ENCODE measurements at places on chromosomes 12 and 14.
A peak's percentile ranks its signal among the peaks of the same experiment; 100 is the strongest.

- DNase-seq: peak; percentile 17
Measured at GRCh38 chr14:50320283-50320682, 8.2 kb downstream of the DMAC2L start.

DNA sequence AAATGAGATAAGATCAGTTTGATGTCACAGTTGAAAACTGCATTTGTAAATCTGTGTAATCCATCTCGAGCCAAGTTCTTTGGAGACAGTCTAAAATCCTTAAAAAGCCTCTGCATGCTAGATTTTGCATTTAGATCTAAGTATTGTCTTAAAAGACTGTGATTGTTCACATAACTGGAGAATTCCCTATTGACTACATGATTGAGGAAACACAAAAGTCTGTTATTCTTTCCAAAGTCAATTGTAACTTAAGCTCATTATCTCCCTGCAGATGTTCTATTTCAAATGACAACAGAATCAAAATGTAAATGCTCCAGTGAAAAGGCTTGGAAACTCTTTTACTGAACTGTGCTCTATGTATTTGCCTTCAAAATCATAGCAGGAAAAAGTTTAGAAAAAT lies 77.8 kb downstream of the MYF5 start:
- DNase-seq: no peak

DNA sequence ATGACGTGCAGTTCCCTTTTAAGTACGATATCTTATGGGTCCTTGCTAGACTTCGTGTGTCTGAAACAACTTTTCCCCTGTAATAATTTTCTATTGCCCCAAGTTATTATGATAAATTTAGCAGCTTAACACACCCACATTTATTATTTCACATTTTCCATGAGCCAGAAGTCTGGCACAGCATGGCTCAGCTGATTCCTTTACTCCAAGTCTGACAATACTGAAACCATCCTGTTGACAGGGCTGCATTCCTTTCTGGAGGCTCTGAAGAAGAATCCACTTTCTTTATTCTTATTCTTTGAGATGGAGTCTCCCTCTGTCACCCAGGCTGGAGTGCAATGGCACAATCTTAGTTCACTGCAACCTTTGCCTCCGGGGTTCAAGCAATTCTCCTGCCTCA lies 80.9 kb downstream of the DENND5B start:
- no peak for DNase-seq

DNA sequence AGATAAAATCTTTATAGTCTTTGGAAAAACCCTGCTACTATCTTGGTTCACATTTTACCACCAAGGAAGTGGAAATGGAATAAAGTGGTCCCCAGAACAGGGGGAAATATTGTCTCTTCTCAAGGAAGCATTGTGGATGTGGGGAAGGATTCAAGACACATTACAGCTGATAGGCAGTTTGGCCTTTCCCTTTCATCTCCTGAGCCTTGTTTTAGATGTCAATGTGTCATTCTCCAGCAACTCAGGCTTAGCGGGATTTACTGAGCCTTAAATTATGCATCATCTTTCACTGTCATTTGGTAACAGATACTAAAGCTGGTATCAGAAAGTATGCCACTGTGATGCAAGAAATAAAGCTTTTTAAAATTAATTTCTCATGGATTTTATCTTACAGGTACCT lies 136.2 kb downstream of the STXBP6 start:
- DNase-seq: no peak

DNA sequence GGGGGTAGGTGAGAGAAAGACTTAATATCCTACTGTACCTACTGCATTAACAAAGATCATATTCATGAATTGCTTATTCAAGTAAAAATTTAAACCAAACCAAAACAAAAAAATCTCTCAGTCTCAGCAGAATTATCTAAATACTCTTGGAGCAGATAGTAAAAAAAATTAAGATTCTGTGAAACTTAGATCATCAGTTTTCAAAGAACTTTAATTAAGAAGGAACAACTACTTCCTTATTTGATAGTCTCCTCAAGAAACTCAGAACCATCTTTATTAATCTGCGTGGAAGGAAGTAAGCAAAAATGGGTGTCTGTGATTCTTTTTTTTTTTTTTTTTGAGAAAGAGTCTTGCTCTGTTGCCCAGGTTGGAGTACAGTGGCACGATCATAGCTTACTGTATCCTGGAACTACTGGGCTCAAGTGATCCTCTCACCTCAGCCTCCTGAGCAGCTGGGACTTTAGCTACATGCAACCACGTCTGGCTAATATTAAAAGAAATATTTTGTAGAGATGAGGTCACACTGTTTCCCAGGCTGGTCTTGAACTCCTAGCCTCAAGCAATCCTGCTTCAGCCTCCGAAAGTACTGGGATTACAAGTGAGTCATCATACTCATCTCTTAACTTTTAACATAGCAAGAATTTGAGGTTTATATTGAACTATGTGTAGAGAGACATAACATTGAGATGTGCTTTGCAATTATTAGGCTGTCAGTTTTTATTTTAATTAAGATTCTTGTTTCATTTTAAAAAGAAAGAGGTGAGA lies 37.4 kb downstream of the GAS2L3 start:
- DNase-seq: no peak

DNA sequence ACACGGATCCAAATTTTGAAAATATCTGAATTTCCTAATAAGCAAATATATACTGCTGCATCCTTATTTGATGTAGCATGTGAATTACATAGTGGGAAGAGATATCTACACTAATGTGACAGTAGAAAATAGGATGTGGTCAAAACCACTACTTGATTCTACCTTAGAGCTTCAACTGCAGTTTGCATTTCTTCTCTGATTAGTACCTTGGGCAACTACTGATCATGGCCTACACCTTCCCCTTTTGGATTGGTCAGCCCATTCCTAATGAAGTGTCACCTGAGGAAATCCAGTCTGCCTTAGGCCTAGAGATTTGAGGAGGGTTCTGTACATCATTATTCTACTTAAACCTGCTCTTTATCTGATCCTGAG lies 10.7 kb downstream of the LLPH start:
- no peak for DNase-seq

- DNase-seq: no peak
Measured at GRCh38 chr14:23322568-23323517, 1.6 kb downstream of the PABPN1 start.

- DNase-seq: no peak
Measured at GRCh38 chr12:45773747-45774146, 44.2 kb downstream of the ARID2 start.

GRCh38 chr14:22561661-22562579 lies 27.1 kb downstream of the DAD1 start:
- DNase-seq: no peak

DNA sequence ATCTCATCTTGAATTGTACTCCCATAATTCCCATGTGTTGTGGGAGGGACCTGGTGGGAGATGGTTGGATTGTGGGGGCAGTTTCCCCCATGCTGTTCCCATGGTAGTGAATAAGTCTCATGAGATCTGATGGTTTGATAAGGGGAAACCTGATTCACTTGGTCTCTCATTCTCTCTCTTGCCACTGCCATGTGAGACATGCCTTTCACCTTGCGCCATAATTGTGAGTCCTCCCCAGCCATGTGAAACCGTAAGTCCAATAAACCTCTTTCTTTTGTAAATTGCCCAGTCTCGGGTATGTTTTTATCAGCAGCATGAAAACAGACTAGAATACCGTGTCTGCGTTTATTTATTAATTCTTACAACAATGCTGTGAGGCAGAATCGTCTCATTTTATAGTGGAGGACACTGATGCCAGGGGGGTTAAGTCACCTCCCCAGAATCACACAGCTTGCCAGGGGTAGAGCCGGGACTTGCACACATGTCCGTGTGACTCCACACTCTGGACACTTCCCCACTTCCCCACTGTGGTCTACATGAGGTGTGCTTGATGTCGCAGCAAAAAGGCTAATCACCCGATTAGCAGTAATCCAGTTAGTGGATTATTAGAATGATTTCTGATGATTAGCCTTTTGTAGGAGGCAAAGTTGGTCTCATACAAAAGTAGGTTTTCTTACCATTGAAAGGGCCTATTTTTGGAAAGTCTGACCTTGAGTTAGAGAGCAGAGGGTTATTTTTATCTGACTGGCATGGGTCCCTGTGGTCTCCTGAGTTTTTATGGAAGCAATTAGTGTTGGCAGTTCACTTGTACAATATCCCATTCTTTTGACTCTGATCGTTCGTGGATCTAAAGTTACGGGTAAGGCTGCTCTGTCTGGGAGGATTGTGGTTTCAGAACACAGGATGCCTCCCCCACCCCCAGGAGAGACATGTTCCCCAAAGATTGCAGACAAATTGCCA lies 47.4 kb upstream of the BCL7A start:
- no peak for DNase-seq

DNA sequence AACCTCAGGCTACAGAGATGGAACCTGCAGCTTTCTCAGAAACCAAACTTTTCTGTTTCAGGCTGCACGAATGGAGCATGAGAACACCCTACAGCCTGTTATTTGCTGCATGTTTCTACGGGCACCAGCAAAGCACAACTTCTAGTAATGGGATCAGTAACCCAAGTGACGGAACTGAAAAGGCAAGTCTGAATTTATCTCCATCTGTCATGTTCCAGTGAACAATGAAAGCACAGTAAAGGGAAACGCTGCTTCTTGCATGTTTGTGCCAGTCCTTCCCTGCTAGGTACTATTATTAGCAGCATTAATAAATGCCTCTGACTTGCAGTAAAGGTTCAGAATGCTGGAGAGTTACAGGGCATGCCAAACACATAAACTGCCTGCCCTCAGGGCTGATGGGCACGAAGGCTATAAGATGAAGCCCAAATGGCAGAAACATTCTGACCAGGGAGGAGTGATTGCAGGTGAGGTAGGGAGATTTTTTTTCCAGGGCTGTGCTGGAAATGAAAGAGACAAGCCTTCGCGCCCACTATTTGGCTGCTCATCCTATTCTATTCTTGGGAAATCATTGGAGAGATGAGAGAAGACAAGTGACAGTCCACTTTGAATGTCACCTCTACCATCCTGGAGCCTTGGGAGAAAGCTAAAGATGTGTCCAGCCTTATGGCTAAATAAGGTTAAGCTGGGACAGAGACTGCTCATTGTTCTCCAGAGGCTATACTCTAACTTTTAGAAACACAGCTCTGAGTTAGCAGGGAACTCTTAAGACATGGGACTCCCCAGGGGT lies 100.4 kb upstream of the PLXNC1 start:
- no peak for DNase-seq

GRCh38 chr14:58650857-58651256 lies 13.1 kb downstream of the DACT1 start:
- no peak for DNase-seq

DNA sequence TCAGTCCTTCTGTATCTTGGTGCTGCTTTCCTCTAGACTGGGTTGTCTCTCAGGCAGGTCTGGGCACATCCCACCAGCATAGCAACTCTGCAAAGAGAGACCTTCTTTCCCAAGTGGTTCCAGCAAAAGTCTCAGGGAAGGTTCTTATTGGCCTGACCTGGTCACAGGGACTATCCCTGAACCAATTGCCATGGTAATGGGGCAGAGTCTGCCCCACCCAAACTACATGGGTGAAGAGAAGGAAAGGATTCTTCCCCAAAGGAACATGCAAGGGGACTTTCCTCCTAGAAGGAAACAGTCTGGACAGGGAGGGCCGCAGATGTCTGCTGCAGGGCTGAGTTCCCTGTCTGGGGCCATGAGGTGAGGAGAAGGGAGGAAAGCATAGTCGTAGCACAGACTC lies 122.2 kb upstream of the NCOR2 start:
- peak; percentile 38 for DNase-seq

GRCh38 chr14:33505963-33506329 lies 444.9 kb downstream of the EGLN3 start:
- DNase-seq: no peak

DNA sequence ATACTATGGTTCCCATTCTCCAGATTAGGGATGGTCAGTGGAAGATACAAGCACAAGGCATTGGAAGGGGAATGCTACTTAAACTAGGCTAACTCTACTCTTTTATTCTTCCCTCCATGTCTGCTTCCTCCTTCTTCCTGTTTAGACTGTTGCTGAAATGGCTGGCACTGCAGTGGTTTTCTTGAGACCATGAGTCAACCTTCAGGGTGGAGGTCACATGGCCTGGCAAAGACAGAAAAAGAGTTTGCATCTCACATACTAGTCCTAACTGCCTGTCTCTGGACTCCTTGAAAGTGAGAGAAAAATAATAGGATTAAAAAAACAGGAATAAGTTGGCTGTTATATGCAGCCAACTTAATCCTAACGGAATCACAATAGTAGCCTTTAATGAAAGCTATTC lies 37.0 kb downstream of the ALDH1L2 start:
- DNase-seq: peak; percentile 19

- peak; percentile 60 for DNase-seq
Measured at GRCh38 chr12:16573398-16574077, 32.4 kb downstream of the LMO3 start.

GRCh38 chr12:57898308-57898970 lies 42.9 kb upstream of the ATP23 start:
- no peak for DNase-seq

DNA sequence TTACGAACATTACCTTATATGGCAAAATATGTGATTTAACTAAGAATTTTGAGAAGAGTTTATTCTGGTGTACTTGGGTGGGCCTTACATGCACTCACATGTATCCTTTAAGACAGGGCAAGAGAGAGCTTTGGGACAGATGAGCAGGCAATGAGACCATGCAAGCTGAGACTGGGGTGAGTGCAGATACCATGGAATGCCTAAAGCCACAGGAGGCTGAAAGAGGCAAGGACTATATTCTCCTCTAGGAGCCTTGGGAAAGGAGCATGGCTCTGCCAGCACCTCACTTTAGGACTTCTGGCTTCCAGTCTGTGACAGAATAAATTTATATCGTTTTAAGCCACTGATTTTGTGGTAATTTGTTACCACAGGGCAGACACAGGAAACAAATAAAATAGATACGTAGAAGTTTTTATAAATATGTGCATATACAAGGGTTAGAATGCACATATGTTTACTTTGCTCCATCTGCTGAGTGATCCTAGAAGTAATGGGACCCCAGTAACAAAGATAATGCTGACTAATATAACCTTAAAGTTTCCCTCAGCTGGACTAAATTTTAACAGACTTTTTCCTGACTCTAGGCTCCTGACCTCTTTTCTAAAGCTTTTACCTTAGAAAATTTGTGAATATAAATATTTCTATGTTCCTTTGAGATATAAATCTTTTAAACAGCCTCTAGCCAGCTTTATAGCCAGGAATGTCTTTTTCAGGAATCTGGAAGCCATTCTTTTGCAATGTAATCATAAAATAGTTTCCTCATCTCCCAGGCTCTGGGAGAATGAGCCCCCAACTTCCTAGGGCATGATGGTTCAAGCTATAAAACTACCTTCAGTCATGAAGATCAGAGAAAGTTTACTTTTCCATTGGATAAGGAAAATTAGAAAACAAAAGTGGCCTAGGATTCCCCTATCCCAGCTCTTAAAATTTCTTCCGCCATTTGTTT lies 216.8 kb downstream of the PPFIA2 start:
- no peak for DNase-seq

GRCh38 chr14:74105381-74105780 lies 20.6 kb downstream of the LIN52 start:
- no peak for DNase-seq

GRCh38 chr12:88529531-88530488 lies 50.5 kb downstream of the KITLG start:
- DNase-seq: no peak

- DNase-seq: no peak
Measured at GRCh38 chr14:97410667-97411620, 613.8 kb downstream of the VRK1 start.

GRCh38 chr12:52519826-52520662 lies at the start of gene KRT5:
TSS of gene KRT5 (minus strand) at chr12:52520394. CDS start at chr12:52520296, 98 bp downstream.
- no peak for DNase-seq

GRCh38 chr12:12759234-12759915 lies 26.1 kb upstream of the APOLD1 start:
- no peak for DNase-seq
